GM12878 (cell line): ENCODE measurements at places on chromosomes 11 and 22. TPM values are rescaled to one million over a fixed set of nuclear protein-coding genes. Genes with fewer than 3 reads are reported as not detected.

Gene NXPE1
- total RNA-seq = 0.16 TPM in 1 of 2 replicates, not detected in the other

- H3K27me3 ChIP-seq = no peaks in the 10 kb centered on the region
- no peak overlapping the region for H3K4me3 ChIP-seq
- H3K4me1 ChIP-seq = no peaks in the 10 kb centered on the region
- no peak overlapping the region for H3K27ac ChIP-seq
- no peaks in the 10 kb centered on the region for H3K36me3 ChIP-seq
Measured at GRCh38 chr22:38423512-38424503, 31.2 kb downstream of the KCNJ4 start.

DNA sequence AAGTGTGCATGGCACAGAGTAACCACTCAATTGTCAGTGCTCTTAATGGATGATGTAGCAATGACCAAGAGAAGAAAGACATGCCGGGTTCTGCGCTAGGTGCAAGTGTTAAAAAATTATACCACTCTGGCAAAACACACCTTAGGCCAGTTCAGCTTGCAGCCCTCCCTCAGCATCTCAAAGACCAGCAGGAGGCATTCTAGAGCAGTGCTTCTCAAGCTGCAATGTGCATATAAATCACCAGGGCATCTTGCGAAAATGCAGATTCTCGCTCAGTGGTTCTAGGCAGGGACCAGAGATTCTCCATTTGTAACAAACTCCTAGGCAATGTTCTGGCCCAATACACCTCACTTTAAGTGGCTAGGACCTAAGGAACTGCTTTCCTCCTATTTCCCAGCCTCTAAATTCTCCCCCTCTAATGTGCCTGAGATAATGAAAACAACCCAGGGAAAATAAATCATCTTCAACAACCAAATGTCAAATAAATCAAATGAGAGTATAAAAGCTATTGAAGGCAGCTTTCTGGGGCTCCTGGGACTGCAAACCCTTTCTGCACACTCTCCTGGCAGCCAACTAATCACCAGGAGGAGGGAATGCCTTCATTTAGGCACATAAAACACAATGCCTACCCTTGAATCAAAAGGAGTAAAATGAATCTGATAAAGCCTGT is 337.2 kb upstream of the API5 start:
- H3K27ac ChIP-seq = no peak overlapping the region
- H3K36me3 ChIP-seq = no peaks in the 10 kb centered on the region
- DNase-seq = no peak
- H3K4me3 ChIP-seq = no peak overlapping the region
- no peaks in the 10 kb centered on the region for H3K27me3 ChIP-seq

DNA sequence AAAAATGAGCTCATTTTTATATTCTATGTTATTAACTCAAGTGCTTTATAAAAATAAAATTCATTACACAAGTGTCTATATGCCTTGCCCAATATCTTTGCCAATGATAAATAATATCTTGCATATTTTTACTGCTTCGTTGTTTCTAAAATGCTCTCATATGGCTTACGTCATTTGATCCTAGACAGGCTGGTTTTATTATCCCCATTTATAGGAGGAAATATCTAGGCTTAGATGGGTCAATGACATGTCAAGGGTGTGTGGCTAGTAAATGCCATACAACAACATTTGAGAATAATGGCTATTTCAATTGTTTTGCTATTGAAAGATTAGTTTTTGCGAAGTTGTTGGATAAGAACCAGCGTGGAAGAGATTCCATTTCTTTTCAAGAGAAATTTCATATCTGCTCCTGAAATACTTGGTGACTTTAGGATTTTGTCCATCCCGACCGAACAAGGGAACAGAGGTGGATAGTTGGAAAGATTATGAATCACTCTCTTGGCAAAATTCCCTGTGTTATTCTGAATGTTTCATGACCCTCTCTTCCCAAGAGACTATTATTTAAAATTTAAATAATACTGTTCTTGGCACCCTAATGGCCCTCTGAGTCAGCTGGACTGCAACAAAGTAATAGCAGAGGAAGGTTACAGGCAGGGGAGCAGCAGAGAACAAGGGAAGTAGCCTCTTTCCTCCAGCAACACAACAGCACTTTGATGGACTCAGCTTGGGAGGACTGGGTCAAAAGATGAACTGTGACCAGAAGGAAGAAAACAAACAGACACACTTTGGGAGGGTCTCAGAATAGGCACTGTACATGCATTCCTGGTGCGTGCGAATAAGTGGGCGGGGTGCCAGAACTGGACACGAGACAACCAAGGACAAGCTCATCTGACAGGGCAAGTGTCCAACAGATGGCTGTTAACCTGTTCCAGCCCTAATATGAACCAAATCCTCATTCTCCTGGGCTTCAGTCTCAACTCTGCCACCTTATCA is 94.5 kb downstream of the ME3 start:
- H3K4me3 ChIP-seq = no peak overlapping the region
- H3K4me1 ChIP-seq = no peaks in the 10 kb centered on the region
- H3K27ac ChIP-seq = no peak overlapping the region
- H3K36me3 ChIP-seq = no peaks in the 10 kb centered on the region
